ENCODE measurements at places on chromosomes 2 and 18.

DNA sequence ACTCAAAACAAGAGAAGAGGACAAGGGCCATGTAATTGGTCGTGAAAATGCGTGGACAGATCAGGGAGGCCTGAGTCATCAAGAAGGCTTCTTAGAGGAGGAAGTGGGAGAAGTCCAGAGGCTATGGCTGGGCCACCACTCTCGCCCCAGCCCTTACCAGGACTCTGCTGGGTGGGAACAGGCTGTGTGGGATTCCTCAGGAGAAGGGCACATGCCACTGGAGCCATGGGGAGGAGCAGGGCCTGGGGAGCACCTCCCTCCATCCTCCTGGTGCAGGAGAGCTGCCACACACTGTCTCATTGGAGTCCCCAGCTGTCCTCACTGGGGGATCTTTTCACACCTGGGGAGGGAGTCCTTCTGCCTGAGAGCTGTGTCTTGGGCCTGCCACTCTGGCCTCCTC is 9.4 kb upstream of the RALB start:
- DNase-seq = no peak

DNA sequence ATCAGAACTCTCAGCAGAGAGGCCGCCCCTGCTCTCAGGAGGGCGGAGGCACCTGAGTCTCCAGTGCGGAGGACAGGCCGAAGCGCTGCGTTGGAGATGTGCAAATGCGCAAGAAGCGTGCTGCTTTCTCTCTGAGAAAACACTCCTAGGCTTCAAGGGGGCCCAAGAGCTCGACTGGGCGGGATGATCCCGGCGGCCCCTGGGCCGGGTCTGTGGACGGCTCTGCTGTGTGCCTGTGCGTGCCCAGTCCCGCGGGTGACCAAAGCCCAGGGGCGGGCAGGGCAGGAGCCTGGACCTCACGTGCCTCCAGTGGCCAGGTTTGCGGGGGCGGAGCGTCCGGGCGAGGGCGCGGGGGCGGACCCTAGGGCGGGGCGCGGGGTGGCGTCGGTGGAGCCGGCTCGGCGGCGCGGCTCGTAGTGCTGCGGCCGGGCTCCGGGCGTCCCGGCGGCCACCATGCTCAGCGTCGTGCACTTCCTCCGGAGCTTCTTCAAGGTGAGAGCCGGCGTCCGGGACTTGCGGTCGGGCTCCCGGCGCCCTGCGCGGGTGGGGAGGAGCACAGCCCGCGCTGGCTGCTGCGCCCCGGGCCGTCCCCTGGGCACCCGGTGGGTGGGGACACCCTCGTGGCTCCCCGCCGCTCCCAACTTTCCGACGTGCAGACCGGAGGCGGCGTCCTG is at the start of gene ARHGEF4:
TSS of gene ARHGEF4 (plus strand) at position 414 of the 674 bp plus-strand sequence. CDS start at position 454, 40 bp downstream.
- DNase-seq = no peak

- DNase-seq = no peak
These were observed 6.5 kb downstream of the KCNG2 start for GRCh38 chr18:79804130-79804787.

DNA sequence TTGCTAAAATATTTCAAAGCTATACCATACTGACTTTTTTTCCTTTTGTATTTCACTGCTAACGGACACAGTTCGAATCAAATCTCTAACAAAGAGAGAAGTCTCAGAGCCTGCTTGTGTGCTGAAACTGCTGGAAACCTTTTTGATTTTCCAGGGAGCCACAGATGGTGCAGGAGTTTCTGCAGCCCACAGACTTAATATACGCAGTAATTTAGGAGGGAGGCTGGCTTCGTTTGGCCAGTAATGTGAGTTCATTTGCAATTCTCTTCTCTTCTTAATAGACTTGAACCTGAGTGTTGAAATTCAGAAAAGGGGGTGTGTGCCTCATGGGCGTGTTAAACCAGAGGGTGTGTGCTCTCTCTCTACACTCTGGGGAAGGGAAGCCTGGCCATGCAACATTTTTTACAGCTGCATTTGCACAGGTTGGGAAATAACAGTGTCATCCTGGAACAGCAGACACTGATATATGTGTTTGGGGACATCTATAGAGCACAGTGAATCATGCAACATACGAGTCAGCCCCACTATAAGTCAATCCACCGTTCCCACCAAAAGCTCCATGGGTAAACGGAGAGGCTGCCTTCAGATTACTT is 333.0 kb downstream of the CLIP4 start:
- no peak for DNase-seq

- DNase-seq = no peak
These were observed 41.4 kb upstream of the GPR75 start for GRCh38 chr2:53901192-53901591.

DNA sequence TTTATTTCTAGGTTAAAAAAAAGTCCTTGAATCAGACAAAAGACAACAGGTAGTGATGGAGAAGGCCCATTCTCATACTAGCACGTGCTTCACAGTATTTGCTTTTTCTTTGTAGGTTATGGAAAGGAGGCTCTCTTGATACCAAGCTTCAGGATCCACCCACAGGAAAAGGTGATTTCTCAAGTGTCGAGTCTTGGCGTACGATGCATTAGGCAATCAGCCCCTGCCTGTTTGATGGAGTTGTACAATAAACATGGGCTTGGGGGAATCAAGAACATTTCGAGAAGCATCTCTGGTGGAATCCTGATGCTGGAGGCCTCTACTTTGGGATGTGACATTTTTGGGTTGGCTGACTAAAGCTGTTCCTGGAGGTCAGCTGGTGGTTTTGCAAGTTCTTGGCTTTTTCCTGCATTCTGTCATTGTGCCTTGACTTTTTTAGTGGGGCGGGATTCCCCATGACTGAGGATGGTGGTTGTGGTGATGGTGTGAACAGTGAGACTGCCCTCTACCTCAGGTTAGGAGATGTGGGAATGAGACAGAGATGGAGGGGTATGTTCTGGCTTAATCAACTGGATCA is 231.5 kb upstream of the SPRED2 start:
- no peak for DNase-seq

DNA sequence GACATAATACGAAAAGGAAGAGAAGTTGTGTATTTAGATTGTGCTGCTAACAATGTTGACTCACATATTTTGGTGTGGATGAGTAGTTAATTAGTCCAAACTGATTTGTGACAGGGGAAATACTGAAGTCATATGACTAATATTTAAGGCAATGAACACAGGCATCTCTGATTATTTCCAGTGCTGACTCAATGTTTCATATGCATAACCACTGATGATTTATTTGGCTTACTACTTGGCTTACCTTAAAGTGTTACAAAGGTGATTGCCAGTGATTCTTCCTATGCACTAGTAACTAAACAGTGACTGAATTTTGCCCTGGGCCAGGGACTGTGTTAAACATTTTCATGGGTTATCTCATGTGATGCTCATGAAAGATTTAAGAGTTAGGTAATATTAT is 722.6 kb downstream of the METTL4 start:
- no peak for DNase-seq

DNA sequence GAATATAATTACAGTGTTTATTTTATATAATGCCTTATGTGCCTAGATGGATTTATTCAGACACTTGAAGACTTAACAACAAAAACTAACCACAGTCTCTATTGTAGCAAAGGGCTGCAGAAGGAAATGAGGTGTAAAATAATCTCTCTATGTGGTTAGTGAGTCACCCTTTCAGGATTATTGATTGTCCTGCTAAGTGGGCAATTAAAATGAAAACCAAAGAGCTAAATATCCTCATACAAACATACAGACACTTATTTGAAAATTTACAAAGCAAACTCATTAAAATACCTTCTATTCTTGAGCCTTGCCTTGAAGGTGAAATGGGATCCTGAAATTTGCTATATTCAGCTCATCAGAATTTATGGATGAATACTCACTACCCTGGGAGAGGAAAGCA is 27.7 kb upstream of the DCC start:
- no peak for DNase-seq

DNA sequence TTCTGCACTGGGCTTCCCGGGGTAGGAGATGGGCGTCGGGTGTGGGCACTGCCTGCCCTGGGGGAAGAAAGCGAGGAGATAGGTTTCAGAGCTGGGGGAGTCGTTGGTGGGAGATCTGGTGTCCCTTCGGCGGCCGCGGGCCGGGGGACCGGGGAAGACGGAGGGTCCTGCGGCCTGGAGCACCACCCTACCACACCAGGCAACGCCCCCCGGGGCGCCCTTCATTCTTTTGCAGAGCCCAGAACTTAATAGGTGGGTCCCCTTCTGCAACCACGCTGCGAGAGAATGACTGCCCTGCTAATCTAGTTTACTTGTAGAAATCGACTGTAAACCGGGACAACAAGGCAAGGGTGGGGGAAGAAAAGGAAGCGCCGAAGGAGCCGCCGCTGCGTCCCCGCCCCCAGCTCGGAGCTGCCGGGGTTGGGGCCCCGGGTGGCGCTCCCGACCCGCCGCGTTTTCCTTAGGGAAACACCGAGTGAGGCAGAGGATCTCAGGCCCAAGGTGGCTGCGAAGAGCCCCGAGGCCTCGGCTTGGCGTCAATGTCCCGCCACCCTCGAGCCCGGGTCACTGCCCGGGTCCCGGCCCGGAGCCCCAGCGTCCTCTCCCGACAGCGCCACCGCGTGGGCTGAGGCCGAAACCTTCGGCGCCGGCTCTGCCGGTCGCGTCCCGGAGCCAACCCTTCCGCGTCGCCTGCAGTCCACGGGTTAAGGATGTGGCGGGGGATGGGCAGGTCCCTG is 5.4 kb upstream of the SATB2 start:
- no peak for DNase-seq

DNA sequence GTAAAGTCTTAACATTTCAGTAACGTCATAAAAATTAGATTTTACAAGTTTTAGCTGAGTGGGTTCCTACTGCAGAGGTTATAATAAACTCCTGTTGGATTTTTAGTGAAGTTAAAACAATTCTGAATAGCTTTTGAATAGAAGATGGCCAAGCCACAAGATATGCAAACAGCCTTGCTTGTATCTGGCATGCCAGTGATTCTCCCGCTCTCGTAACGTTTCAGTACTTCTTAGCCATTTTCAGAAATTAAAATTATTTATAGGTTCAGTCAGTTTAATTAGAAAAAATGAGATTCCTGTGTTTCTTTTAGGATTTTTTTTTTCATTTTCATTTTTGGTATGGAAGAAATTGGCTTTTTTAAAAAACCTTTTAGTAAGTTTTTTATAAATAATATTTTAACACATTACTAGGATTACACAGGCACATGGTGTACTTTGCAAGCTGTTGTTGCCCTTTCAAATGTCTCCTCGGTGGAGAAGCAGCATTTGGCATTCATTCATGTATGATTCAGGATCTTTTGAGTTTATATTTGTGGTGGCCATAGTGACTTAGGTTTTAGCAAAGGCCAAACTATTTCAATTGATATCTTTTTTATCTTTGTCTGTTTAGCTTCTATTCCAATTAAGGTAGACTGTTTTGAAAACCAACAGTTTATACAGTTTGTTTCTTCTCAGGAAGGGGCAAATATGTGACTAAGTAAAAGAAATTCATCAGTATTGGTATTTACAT is 30.6 kb upstream of the RND3 start:
- DNase-seq = no peak

Measured in activated CD4-positive, alpha-beta T cell treated with anti-CD3 and anti-CD28 coated beads for 4 hours (primary cell).